ENCODE measurements at places on chromosomes 6 and 20. TPM values are rescaled to one million over a fixed set of nuclear protein-coding genes. Genes with fewer than 3 reads are reported as not detected.

DNA sequence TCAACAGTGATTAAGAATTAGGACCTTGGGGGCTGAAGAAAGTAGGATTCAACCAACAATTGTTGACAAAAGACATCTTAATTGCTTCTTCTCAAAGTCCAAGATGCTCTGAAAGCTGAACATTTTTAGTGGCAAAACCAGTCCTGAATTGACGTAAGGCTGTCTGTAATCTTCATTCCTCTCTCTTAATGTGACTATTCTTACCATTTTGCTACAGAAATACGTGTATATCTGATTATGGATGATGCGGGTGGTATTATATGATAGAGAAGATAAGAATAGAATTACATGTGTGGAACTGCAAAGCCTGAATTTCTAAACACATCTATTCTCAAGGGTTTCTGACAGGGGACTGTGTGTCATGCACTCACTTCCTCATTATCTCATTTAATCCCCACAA, 130.3 kb upstream of the SASH1 start:
- no peak overlapping the region for H3K27ac ChIP-seq
- H3K27me3 ChIP-seq, result peaks cover 83% of the 10 kb centered on the region
- DNase-seq, result no peak
- H3K36me3 ChIP-seq, result no peaks in the 10 kb centered on the region
- H3K4me3 ChIP-seq, result no peak overlapping the region

GRCh38 chr6:158255989-158256601, 56.2 kb upstream of the TULP4 start:
- peak overlapping the region; percentile 64 for H3K27ac ChIP-seq
- peaks cover 22% of the 10 kb centered on the region for H3K36me3 ChIP-seq
- DNase-seq, result peak; percentile 41
- H3K4me3 ChIP-seq, result no peak overlapping the region
- H3K4me1 ChIP-seq, result peaks cover 31% of the 10 kb centered on the region
- no peaks in the 10 kb centered on the region for H3K27me3 ChIP-seq

- DNase-seq, result no peak
- H3K27ac ChIP-seq, result no peak overlapping the region
- H3K36me3 ChIP-seq, result peaks cover 12% of the 10 kb centered on the region
- no peak overlapping the region for H3K4me3 ChIP-seq
- peaks cover 44% of the 10 kb centered on the region for H3K27me3 ChIP-seq
Measured at GRCh38 chr6:28585335-28585734, 59.7 kb downstream of the GPX5 start.

GRCh38 chr6:126367849-126368248, 27.9 kb downstream of the CENPW start:
- H3K27me3 ChIP-seq, result no peaks in the 10 kb centered on the region
- H3K36me3 ChIP-seq, result no peaks in the 10 kb centered on the region
- H3K4me1 ChIP-seq, result no peaks in the 10 kb centered on the region
- no peak overlapping the region for H3K4me3 ChIP-seq

- H3K27me3 ChIP-seq, result peaks cover 57% of the 10 kb centered on the region
- no peaks in the 10 kb centered on the region for H3K36me3 ChIP-seq
Measured at GRCh38 chr20:1891263-1892118, 3.7 kb upstream of the SIRPA start.

GRCh38 chr20:7841971-7842310, 98.3 kb downstream of the HAO1 start:
- H3K36me3 ChIP-seq, result no peaks in the 10 kb centered on the region
- H3K4me3 ChIP-seq, result no peak overlapping the region
- no peaks in the 10 kb centered on the region for H3K4me1 ChIP-seq
- no peak for DNase-seq

DNA sequence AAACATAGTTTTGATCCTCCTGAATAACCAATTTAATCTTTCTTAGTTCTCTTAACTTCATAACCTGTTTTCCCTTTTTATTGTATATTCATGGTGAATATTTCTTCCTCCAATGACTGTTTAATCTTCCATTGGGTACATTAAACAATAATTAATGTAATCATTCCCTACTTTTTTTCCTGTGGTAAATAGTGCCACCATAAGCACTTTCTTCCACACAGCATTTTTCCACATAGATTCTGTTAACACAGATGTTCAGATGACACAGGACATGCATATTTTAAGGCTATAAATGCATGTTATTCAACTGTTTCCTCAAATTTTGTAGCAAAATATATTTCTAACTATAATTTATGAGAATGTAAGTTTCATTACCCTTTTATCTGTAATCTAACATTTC, 61.9 kb downstream of the CYP39A1 start:
- H3K4me1 ChIP-seq, result no peaks in the 10 kb centered on the region
- H3K27me3 ChIP-seq, result peaks cover 28% of the 10 kb centered on the region
- H3K4me3 ChIP-seq, result no peak overlapping the region
- no peak overlapping the region for H3K27ac ChIP-seq
- DNase-seq, result no peak

GRCh38 chr6:137084090-137084489, 39.3 kb upstream of the IL20RA start:
- no peak overlapping the region for H3K27ac ChIP-seq
- H3K36me3 ChIP-seq, result no peaks in the 10 kb centered on the region
- no peaks in the 10 kb centered on the region for H3K4me1 ChIP-seq
- H3K27me3 ChIP-seq, result peaks cover 10% of the 10 kb centered on the region
- no peak overlapping the region for H3K4me3 ChIP-seq
- no peak for DNase-seq

GRCh38 chr20:16944745-16945144, 196.6 kb downstream of the OTOR start:
- H3K36me3 ChIP-seq, result no peaks in the 10 kb centered on the region
- no peak overlapping the region for H3K27ac ChIP-seq
- no peaks in the 10 kb centered on the region for H3K27me3 ChIP-seq
- no peak overlapping the region for H3K4me3 ChIP-seq
- no peaks in the 10 kb centered on the region for H3K4me1 ChIP-seq

DNA sequence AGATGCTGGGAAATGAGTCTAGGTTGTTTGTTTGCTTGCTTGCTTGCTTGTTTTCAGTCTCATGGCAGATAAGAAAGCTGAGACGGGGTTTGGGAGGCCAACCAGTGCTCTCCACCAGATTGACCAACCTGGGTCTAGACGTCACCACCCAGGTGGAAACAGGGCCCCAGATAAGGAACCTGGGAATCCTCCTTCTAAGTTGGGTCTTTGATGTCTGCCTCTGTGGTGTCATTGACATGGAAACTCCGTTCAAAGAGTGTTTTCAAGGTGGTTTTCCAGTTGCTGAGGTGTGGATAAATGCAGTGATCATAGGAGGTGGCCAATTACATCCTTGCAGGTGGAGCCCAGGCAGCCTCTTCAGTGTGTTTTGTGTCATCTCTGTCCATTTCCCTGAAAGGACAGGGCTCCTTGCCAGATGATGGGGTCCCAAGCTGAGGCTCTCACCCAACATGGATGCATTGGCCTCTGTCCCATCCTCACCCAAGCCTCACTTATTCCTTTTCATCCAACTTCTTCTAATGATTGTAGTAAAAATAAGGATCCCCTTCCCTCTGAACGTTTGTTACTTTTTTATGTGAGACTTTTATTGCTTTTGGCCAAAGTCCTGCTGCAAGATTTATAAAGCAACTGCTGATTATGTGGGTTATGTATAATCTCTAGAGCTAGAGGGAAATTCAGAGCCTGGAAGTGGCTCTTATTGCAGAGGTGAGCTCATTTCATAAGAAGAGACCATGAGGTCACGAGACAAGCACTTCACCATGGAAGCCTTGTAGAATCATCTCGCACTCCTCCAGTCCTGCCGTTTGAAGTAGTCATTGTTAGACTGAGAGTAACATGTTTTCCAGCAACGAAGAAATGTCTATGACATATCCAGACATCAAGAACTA, 32.0 kb upstream of the SYNDIG1 start:
- H3K27ac ChIP-seq, result no peak overlapping the region
- no peaks in the 10 kb centered on the region for H3K4me1 ChIP-seq
- peaks cover 3% of the 10 kb centered on the region for H3K27me3 ChIP-seq
- no peaks in the 10 kb centered on the region for H3K36me3 ChIP-seq

DNA sequence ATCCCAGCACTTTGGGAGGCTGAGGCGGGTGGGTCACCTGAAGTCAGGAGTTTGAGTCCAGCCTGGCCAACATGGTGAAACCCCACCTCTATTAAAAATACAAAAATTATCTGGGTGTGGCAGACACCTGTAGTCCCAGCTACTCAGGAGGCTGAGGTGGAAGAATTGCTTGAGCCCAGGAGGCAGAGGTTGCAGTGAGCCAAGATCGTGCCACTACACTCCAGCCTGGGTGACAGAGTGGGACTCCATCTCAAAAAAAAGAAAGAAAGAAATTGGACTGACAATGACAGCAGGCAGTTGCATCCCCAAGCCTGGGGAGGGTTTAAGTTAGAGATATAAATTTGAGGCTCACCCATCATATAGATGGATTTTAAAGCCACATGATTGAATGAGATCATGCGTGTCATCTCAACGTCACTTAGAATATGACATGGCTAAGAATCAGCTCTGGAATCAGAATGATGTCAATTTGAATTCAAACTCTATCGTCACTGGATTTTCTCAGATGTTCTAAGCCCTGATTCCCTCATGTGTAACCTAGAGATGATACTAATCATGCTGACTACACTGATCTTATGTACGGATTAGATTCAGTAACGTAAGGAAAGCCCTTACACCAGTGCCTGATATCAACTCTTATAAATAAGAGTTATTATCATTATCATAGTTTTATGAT, 534.0 kb upstream of the JARID2 start:
- DNase-seq, result no peak
- no peak overlapping the region for H3K27ac ChIP-seq
- H3K4me1 ChIP-seq, result peaks cover 28% of the 10 kb centered on the region

The NKAIN2 gene
- total RNA-seq, result not detected

- DNase-seq, result peak; percentile 75
- H3K4me1 ChIP-seq, result peaks cover 34% of the 10 kb centered on the region
- peaks cover 28% of the 10 kb centered on the region for H3K27me3 ChIP-seq
- no peak overlapping the region for H3K27ac ChIP-seq
Measured at GRCh38 chr20:45444050-45444449, 25.5 kb upstream of the WFDC2 start.

DNA sequence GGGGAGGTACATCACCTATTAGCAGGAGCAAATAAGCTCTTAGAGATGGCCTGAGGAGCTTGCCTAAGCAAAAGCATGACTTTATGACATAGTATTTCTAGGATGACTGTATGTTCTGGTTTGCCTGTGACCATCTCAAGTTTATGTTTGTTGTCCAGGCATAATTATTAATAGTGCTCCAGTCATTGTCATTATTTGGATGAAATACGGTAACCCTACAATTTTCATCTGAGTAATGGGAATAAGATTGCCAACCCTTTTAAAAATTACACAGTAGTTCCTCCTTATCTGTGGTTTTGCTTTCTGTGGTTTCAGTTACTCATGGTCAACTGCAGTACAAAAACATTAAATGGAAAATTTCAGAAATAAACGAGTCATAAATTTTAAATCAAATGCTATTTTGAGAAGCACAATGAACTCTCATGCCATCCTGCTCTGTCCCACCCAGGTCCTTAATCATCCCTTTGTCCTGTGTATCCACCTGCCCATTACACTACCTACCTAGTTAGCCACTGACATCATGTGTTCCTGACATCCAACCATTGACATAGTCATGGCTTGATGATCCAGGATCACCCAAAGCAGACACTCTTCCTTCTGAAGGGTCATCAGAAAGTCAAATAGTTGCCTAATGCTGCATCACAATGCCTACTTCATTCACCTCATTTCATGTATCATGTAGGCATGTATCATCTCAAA, 27.0 kb upstream of the TFB1M start:
- H3K27me3 ChIP-seq, result no peaks in the 10 kb centered on the region
- H3K4me3 ChIP-seq, result no peak overlapping the region
- DNase-seq, result no peak
- H3K27ac ChIP-seq, result no peak overlapping the region
- peaks cover 31% of the 10 kb centered on the region for H3K4me1 ChIP-seq

DNA sequence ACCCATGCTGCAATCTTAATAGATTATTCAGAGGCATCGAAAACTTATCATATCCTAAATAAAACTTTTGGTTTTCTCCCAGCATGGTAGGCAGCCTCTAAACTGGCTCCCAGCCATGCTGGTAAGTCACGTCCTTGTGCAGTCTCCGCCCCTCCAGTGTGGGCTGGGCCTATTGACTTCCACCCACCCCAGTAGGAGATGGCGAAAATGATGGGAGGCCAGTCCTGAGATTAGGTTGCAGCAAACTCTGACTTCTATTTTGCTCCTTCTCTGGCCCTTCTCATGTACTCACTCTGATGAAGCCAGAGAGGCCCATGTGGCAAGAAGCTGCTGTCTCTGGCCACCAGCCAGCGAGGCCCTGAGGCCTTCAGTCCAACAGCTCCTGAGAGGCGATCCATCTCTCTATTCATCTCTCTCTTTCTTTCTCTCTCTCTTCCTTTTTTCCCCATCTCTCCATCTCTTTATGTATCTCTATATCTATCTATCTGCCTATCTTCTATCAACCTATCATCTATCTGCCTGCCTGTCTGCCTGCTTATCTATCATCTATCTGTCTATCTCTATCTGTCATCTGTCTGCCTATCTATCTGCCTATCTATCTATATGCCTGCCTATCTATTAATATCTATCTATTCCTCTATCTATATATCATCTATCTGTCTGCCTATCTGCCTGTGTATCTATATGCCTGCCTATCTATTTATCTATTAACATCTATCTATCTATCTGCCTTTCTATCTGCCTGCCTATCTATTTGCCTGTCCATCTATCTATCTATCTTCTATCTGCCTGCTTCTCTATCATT, 52.7 kb upstream of the STX16 start:
- no peak for DNase-seq
- H3K27ac ChIP-seq, result no peak overlapping the region
- H3K36me3 ChIP-seq, result no peaks in the 10 kb centered on the region
